ENCODE measurements at places on chromosomes 4 and X.

DNA sequence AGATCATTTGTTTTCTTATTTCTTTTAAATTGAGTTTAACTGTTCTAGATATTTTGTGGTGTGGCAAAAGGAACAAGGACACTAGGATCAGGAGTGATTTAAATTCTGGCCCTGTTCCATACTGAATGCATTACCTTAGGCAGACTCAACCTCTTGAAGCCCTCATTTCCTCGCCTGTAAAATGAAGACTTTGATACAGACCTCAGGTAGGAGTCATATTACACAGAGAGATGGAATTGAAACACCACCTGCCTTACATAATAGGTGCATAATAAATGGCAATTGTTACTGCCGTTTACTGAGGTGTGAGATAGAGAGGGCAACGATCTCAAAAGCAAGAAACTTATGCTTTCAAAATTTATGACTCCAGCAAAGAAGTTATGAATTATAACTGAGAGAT lies 28.2 kb upstream of the RASSF6 start:
- DNase-seq = no peak

DNA sequence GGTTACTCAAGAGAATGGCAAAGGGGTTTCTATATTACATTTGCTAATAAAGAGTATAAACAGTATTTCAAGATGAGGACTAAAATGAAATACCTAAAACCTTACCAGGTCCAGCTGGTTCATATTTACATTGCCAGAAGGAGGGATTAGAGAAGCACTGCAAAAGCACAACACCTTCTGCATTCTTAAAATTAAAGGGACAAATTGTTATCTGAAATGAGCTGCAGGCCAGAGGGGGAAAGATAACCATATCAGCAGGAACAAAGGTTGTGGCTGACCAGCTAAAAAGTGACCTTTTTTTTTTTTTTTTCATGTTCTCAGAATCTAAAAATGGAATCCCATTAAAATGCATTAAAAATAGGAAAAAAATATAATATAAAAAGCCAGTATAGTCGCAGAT lies 39.7 kb downstream of the AFF2 start:
- DNase-seq = no peak

- no peak for DNase-seq
Measured at GRCh38 chr4:28317221-28317620, 1456.6 kb downstream of the STIM2 start.

DNA sequence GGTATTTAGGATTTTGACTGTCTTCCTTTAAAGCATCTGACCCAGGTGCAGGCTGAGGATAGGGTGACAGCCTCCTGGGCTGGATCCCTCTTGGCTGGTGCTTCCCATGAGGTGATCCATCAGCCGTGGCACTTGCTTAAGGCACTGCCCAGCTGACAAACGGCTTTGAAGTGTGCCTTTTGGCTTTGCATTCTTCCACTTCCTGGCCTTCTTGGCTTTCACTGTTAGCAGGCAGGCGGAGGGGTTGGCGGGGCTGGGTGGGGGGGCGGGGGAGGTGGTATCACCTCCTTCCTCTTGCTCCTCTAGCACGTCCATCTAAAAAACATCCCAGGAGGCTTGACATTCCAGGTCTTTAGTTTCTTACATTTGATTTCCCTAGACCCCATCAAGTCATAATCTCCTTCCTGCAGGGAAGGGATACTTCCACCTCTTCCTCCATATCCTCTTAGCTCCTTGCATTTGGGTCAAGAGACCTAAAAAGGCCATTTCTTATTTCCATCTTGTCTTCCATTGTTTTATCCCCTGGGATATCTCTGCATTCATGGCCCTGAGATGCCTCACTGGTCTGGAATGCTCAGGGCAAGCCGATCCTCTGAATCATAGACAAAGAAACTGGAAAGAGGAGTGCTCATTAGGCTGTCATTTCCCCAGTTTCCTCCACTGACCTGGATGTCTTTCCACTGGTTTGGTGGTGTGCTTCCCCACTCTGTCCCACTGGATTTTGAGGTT lies 11.3 kb upstream of the APLN start:
- DNase-seq = no peak

- no peak for DNase-seq
Measured at GRCh38 chr4:170089274-170089667, 485 bp downstream of the AADAT start.

DNA sequence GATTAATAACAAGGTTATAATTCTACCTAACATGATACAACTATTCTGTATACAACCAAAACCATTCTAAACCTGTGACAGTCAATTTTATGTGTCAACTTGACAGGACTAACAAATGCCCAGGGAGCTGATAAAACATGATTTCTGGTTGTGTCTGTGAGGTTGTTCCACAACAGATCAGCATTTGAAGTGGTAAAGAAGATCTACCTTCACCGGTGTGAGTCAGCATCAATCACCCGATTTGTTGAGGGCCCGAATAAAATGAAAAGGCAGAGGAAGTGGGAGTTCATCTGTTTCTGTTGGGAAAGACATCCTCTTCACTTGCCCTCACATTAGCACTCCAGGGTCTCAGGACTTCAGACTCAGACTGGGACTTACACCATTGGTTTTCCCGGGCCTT lies 187.9 kb downstream of the MAB21L2 start:
- DNase-seq = no peak

GRCh38 chr4:95929448-95930064 lies 89.7 kb downstream of the PDHA2 start:
- no peak for DNase-seq

DNA sequence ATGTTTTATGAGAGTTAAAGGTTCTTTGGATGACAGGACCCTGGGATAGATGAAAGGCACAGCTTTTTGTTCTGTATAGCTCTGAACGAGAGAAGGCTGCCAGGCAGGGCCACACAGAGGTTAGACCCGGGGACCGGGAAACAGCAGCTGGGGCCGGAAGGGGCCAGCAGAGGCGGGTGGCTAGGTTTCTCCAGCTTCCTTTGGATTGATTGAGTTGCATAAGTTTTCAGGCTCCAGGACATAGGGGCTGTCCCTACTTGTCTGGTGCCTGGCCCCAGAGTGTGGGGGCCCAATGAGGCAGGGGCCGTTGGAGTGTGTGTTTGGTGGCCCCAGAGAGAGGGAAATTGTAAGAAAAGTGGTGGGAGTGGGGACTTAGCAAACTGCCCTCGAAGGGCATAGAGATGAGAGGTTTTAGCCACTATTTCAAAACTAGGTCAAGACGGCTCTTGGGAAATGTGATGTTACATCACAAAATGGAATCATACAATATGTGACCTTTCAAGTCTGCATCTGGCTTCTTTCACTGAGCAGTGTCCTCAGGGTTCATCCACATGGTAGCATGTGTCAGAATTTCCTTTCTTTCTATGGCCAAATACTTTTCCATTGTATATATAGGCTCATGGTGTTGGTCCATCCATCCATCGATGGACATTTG lies 3.7 kb downstream of the ZFP92 start:
- DNase-seq = no peak

DNA sequence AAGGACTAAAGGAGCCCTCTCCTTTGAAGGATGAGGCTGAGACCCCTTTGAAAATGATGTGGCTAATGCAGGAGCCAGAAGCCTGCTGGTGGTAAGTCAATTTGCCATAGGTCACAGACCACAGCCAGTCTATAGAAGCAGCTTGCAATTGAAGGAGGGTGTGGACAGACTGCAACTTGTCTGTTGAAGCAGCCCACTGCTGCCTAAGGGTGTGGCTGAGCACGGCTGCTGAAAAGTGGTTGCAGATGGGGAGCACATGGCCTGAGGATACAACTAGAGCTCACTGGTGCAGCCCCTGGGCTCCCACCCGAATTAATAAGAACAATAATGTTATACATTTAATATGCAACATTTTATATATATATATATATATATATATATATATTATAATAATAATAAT lies 11.4 kb upstream of the EXOC1L start:
- DNase-seq = no peak

DNA sequence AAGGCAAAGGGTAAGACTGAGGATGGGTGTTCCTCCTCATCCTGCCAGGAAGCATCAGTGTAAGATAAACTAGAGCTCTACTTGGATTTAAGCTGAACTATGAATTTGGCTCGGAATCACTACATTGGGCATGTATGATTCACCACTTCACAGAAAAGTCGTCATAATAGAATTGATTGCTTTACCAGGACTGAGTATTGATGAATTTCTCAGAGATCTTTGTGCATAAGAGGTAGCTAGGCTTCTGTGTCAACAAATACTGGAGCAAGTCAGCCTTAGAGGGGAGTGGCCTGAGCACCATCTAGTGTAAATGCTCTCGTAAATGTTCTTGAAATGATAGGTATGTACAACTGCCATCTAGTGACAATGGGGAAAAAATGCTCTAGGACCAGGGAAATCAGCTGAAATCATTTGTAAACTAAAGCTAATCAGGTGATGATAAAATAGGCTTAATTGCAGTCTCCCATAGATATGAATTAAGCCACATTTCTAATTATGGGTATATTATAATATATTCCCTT lies 309.5 kb upstream of the FMR1 start:
- no peak for DNase-seq

DNA sequence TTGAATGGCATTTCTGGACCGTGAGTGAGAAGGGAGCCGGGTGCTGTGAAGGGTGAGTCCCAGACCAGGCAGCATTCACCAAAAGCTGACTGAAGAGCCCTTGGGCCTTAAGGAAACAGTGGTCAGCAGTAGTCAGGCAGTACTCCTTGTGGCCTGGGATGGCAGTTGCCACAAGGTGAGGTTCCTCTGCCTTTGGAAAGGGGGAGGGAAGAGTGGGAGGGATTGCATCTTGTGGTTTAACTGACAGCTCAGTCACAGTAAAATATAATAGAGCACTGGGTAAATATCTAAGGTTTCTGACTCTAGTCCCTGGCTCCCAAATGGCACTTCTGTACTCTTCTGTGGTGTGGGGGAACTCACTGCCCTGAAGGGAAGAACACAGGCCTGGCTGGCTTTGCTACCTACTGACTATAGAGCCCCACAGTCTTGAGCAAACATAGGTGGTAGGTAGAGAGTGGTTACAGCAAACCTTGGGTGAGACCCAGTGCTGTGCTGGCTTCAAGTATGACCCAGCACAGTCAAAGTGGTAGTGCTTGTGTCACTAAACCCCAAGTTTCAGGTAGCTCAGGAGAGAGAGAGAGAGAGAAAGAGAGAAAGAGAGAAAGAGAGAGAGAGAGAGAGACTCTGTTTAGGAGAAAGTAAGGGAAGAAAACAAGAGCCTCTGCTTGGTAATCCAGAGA lies 154.2 kb downstream of the TEX11 start:
- DNase-seq = no peak

GRCh38 chr4:27005905-27006590 lies 145.4 kb downstream of the STIM2 start:
- no peak for DNase-seq

GRCh38 chr4:69147334-69147733 lies 51.1 kb downstream of the UGT2B7 start:
- no peak for DNase-seq

GRCh38 chr4:185020293-185020808 lies 2.1 kb downstream of the HELT start:
- DNase-seq = no peak

- no peak for DNase-seq
Measured at GRCh38 chr4:140888054-140888453, 131.9 kb upstream of the TBC1D9 start.

Data from stimulated activated CD8-positive, alpha-beta memory T cell treated with anti-CD3 and anti-CD28 coated beads, Interleukin-7, amount 100 ng/mL, for 24 hours (primary cell).